Stimulated activated CD4-positive, alpha-beta T cell treated with anti-CD3 and anti-CD28 coated beads, TNF-alpha, amount 100 ng/mL, for 4 hours (primary cell): ENCODE measurements at places on chromosomes 12 and 14.

DNA sequence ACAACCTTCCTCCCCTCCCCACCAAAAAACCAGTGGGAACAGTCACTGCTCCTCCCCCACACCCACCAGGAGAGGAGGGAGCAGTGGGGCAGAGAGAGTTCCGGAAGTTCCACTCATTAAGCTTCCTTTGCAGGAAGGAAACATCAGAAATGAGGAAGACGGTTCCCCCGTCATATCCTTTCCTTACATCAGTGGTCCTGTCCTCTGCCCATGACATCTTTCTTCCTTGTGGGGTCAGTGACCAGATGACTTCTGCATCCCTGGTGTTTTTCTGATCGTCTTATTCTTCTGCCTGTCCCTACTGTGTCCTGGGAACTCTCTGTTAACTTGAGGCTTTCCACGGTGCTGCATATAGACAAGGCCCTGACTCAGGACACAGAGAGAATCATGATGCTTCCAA is 40.8 kb upstream of the SPTLC2 start:
- DNase-seq, result no peak

- DNase-seq, result no peak
These were observed 34.1 kb upstream of the NEDD1 start for GRCh38 chr12:96872961-96873360.

- no peak for DNase-seq
These were observed 401.0 kb downstream of the BTG1 start for GRCh38 chr12:91744597-91744996.

DNA sequence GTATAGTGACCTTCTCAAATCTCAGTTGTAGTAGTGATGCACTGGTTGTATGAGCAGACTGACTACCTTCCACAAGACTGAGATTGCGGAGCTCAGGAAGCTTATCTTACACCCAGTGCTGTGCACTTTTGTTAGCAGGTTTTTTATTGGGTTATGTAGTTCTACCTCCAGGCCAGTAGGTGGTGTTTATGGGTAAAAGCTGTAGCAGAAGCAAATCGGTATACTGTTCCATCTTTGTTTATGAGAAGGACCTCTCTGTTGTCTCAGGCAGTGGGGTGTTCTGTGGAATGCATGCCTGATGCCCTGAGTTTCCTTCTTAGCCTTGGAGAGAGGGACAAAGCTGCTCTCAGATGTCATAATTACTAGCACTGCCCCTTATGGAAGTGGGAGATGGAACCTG is 217.8 kb downstream of the LRFN5 start:
- no peak for DNase-seq

- DNase-seq, result no peak
These were observed 373.0 kb downstream of the ALG10 start for GRCh38 chr12:34395056-34396005.

DNA sequence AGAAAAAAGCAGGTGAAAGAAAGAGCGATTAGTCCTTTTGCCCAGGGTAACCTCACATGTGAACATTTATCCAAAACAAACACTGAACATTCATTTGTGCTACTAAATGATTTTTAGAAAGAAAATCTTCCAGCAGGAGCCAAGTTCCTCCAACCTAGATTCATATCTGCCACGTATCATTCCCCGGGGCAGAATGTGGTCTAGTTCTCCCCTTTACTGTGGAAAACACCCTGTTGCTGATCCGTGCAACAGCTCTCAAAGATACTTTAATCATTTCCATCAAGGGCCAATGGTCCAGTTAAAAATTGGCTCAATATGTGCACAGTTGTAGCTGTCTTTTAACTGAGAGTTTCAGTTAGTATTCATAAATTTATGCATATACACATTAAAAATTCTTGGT is 479.1 kb downstream of the ATP23 start:
- DNase-seq, result no peak

GRCh38 chr12:9319842-9320173 is 111.6 kb upstream of the PZP start:
- no peak for DNase-seq

GRCh38 chr14:102171173-102172020 is 31.7 kb downstream of the WDR20 start:
- DNase-seq, result no peak

- no peak for DNase-seq
These were observed 163.5 kb downstream of the KIF26A start for GRCh38 chr14:104301731-104302460.

- no peak for DNase-seq
These were observed 57.0 kb upstream of the KRR1 start for GRCh38 chr12:75568393-75568792.

DNA sequence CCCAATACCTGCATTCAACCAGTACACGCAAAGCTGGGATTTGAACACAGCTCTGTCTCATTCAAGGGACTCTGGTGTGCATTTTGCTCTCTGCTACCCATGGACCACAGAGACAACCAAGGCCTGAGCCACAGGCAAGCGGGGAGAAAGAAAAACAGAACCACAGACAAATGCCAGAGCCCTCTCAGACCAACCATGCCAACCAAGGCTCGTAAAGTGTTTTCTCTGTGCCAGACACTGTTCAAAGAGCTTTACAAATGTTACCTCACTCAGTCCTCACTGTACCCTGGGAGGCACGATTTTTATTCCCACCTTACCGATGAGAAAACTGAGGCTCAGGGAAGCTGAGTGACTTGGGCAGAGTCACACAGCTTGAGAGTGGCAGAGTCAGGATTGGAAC is 32.4 kb upstream of the EML1 start:
- no peak for DNase-seq

- no peak for DNase-seq
These were observed 94.9 kb downstream of the PPM1H start for GRCh38 chr12:62839869-62840660.

DNA sequence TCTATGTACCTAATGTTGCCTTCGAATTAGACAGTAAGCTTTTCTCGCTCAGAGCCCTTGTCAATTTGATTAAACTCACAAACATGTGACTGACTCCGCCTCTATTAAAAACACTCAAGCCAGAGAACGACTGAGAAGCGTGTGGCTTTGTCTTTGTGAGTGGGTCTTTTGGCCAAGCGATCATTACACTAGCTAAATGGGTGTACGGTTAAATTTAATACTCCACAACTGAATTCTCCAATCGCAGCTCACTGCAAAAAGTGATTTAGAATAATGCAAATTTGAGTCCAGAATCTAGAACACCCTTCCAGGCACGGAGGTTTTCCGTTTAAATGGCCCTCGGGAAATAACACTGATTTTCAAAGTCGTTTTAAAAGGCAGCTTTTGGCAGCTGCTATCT is 253.7 kb downstream of the EFCAB11 start:
- no peak for DNase-seq

- DNase-seq, result no peak
These were observed 197.6 kb upstream of the RBM19 start for GRCh38 chr12:114163771-114164170.

DNA sequence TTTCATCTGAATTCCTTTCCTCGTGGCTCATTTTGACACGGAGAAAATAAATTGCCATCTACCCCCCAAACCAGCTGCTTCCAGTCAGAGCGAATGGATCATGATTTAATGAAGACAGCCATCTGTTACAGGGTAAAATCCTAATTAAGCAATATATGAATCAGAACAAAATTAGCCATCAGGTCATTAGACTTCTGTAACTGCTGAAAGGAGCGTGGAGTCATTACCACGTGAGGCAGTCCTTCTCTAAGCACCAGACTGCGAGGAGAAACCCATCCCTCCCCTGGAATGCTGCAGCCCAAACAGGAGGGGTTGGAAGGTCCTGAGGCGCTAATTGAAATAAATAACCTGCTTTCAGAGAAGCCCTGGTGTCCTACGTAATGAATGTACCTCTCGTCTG is 51.1 kb upstream of the TCL1A start:
- no peak for DNase-seq

DNA sequence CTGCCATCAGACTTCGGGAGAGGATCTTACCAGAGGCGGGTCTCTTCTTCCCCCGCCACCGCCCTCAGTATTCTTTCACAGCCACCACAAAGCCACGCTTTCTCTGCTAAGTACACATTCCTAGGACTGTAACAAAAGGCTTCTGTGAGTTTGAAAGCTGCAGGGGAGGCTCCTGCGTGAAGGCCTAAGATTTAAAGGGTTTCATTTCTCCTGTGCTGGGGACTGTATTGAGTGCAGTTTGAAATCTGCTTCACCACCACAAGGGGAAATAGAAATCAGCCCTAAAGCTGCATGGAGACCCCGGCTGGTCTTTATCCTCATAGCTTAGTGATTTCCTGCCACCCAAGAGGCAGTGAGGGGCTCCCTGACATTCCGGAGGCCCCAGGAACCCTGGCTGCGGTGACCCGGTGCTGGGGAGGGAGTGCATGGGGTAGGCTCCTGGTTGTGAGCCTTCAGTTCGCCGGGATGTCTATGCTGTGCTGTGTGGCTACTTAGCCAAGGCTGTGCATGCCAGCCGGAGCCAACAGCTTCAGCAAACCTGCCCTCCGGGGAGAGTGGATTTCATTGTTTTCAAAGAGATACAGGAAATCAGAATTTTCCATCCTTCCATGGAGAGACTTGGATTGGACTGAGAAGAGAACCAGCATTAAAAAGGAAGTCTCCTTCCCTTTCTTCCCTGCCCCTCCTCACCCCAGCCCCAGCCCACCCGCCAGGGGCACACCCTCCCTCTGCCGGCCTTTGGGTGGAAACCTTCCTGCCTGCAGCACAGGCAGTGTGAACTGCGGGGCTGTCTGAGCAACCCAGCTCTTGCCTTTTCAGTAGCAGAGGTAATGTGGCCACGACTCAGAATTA is 163.3 kb downstream of the ETV6 start:
- DNase-seq, result no peak

DNA sequence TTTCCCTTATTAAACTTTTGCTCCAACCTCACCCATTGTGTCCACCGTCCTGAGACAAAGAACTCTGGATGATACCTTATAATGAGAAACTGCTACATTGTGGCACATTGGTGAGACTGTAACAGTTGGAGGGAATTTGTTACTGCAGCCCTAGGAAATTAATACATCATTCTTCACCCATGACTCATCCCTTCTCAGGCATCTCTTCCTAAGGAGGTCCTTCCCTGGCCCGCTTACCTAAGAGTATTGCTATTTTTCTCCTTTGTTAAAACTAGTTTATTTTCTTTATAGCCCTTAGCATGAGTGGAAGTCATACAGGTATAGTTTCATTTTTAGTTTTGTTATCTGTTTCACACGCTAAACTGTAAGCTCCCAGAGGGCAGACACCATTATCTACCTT is 87.1 kb downstream of the TMEM260 start:
- no peak for DNase-seq

DNA sequence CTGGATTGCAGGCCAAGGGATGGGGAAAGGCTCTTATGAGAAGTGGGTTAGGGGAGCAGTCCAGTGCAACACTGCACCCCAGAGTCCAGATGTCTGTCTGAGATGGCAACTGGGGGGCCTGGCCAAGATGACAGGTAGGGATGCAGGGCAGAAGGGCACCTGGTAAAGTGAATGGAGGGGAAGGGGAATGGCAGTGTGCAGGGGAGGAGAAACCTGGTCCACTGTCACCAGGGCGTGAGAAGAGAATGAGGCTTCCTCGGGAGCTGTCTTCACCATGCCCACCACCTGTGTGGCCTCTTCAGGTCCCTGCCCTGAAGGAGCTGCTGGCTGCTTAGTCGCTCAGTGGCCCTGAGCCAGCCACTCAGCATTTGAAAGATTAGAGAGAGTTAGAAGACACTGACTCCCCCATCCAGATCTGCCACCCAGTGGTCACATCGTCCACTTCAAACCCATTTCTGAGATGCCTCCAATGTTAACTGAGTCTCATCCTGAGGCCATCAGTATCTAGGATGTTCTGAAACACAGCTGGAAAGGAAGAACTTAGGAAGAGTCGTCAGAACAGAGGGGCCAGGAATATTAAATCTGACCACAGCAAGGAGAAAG is 57.3 kb downstream of the PLEKHG3 start:
- DNase-seq, result no peak

DNA sequence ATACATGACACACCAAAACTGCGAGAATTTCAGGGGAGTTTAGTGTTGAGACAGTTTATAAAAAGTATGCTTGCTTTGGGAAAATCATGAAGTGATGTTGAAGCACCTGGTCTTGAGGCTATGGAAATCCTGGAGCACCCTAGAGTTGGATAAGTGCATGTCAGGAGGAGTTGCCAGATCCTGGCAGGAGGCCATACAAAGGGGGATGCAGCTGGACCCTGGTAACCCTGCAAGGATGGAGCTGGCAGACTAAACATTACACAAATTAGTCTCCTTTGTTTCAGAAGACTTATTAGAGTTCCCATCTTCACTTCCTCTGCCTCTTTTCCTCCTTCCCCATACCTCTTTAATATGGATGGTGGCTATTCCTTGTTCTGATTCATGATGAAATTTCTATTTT is 907.0 kb downstream of the BCL11B start:
- no peak for DNase-seq

DNA sequence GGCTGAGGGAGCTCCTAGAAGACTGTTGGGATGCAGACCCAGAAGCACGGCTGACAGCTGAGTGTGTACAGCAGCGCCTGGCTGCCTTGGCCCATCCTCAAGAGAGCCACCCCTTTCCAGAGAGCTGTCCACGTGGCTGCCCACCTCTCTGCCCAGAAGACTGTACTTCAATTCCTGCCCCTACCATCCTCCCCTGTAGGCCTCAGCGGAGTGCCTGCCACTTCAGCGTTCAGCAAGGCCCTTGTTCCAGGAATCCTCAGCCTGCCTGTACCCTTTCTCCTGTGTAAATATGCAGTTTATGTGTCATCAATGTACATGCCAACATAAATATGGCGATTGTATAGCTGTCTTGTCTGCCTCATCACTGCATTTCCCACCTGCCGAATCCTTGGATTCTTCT is 7.5 kb downstream of the AMHR2 start:
- no peak for DNase-seq

GRCh38 chr14:77123381-77124325 is 17.9 kb downstream of the ZDHHC22 start:
- no peak for DNase-seq

GRCh38 chr14:36221112-36221511 is 44.6 kb upstream of the PTCSC3 start:
- DNase-seq, result no peak

GRCh38 chr12:33427071-33427470 is 12.5 kb downstream of the SYT10 start:
- no peak for DNase-seq

DNA sequence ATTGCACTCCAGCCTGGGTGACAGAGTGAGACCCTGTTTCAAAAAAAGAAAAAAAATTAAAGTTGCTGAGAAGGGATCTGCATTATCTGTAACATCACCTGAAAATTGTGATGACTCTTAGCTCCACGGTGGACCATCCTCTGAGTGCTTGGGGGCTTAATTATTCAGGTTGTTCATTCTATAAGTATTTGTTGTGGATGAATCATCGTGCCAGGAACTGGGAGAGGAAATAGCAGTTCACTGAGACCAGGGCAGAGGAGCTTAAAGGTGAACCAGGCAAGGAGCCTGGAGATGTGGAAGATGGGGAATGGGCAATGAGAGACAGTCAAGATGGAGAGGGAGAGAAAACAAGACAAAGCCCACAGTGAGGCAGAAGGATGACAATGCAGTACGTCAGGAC is 25.5 kb upstream of the GSC start:
- no peak for DNase-seq

DNA sequence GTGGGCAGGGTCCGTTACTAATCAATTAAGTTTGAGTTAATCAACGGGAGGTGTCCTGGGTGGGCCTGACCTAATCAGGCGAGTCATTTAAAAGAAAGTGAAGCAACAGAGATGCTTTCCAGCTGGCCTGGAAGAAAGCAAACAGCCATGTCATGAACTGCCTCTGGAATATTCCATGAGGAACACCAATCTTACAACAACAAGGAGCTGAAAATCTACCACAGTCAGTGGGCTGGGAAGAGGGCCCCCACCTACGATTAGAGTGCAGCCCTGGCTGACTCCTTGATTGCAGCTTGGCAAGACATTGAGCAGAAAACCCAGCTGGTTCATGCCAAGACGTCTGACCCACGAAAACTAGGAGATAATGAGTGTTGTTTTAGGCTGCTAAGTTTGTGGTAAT is 56.2 kb downstream of the SSPN start:
- no peak for DNase-seq

- DNase-seq, result no peak
These were observed 42.0 kb downstream of the EVL start for GRCh38 chr14:100107236-100107635.
